Activated CD4-positive, alpha-beta T cell treated with anti-CD3 and anti-CD28 coated beads, Interleukin-2, amount 50 U/mL, for 24 hours (primary cell): ENCODE measurements at places on chromosomes 5 and 9.

DNA sequence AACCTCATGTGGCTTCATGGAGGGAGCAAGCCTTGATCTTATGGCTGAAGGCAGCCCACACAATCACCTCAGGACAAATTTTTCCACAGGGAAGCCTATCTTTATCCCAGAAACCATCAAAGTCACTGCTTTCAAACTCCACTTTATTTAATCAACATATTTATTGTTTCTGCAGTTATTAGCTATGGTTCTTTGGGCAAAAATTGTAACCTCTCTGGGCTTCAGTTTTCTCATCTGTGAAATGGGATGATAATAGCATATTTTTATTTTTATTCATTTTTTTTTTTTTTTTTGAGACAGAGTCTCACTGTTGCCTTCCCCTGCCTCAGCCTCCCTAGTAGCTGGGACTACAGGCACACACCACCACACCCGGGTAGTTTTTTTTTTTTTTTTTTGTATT lies 2.1 kb upstream of the RPS14 start:
- DNase-seq: no peak

- no peak for DNase-seq
Observed at GRCh38 chr5:108257996-108258395, 123.9 kb downstream of the FBXL17 start.

DNA sequence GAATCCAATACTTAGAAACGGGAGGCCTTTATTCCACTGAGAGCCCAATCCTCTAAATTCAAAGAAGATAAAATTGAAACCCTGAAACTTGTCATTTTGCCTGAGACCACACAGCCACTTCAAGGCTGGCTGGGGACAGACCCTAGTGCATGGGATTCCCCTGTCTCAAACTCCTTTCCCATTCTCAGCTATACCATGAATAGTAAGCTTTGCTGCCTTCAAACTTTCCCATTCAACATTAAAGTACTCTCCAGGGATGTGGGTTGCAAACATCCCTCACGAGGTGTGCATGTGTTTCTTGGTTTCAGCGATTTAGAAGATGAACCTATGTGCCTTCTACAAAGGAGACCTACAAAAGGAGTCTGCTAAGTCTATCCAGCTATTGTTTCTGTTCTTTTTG lies 64.6 kb downstream of the GABRB2 start:
- no peak for DNase-seq

- DNase-seq: no peak
Observed at GRCh38 chr5:139882316-139882715, 86.7 kb downstream of the PSD2 start.

DNA sequence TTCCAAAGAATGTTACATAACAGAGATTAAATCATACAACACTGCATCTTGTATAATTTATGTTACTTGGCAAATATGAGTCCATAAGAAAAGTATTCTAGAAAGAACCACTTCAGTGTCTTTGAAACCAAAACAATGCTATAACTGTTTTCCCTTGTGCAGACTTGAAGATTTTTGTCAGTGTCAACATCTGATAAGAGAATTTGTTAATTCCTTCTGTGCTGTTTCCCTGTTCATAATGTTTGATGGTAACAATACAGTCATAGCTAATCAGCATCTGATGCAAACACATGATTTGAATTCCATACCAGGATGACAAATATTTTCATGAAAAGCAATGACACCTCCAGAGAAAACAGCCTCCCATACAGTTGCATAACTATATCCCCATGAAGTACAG lies 306.8 kb downstream of the SEMA5A start:
- no peak for DNase-seq

- DNase-seq: no peak
Observed at GRCh38 chr9:111873901-111874300, 22.7 kb upstream of the UGCG start.

- no peak for DNase-seq
Observed at GRCh38 chr5:122454541-122454940, 142.5 kb downstream of the SNCAIP start.

GRCh38 chr9:111190347-111190746 lies 139.7 kb downstream of the OR2K2 start:
- DNase-seq: no peak

DNA sequence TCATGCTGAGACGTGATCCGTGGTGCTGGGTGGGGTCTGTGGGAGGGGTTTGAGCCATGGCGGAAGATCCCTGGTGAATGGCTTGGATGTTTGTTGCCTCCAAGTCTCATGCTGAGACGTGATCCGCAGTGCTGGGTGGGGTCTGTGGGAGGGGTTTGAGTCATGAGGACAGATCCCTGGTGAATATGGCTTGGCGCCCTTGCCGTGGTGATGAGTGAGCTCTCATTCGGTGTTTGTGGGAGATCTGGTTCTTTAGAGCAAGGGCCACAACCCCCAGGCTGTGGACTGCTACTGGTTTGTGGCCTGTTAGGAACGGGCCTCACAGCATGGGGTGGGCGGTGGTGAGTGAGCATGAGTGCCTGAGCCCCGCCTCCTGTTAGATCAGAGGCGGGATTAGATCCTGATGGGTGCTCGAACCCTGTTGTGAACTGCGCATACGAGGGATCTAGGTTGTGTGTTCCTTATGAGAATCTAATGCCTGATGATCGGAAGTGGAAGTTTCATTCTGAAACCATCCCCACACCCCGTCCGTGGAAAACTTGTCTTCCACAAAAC lies 31.2 kb downstream of the NKD2 start:
- DNase-seq: no peak

- no peak for DNase-seq
Observed at GRCh38 chr5:153496835-153497234, 6.4 kb downstream of the GRIA1 start.

- no peak for DNase-seq
Observed at GRCh38 chr9:7879551-7880245, 80.1 kb upstream of the DMAC1 start.

- DNase-seq: no peak
Observed at GRCh38 chr5:156481741-156482140, 154.8 kb downstream of the SGCD start.

DNA sequence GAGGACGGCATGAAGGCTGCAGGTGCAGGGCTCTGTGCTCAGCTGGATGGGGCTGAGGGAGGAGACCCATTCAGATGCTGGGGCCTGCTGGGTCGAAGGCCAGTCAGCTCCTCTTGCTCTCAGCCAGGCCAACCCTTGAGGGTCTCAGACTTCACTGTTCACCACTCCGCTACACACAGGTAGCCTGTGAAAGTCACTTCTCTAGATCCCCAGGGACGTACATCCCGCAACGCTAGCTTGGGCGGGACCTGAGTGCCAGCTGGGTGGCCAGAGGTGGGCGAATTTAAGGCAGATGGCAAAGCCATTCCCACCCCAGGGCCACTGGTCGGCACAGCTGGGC lies 42.2 kb upstream of the FCN1 start:
- DNase-seq: no peak

- DNase-seq: no peak
Observed at GRCh38 chr9:106700676-106701075, 162.3 kb upstream of the ZNF462 start.

- no peak for DNase-seq
Observed at GRCh38 chr9:114237781-114238180, 82.4 kb downstream of the COL27A1 start.

GRCh38 chr9:38374847-38375571 lies 17.5 kb upstream of the ALDH1B1 start:
- DNase-seq: no peak

- DNase-seq: no peak
Observed at GRCh38 chr5:66291771-66292170, 147.7 kb downstream of the SREK1 start.

DNA sequence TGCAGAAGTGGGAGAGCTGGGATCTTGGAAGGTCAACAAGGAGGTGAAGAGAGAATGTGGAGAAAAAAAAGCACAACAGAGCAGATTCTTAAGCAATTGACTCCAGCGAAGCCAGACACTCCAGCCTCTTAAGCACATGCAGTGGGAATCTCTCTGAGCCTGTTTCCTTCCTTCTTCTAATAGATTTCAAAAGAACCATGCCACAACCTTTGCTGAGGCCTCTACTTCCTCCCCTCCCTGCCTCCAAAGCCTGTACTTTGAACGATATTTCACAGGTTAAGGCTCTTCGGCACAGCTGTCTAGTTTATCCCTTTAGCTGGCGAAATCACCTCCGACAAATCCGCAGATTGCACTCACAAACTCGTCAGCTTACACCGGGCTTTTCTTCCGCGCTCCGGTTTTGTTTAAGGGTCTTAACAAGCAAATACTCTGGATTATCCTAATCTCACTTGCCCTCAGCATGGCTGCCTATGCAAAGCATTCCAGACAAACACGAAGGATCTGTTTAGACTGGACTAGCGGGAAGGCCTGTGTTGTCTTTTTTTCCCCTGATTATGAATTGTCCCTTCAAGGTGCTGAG lies 211.6 kb upstream of the PANK3 start:
- DNase-seq: no peak

GRCh38 chr5:112250551-112250950 lies 168.5 kb downstream of the EPB41L4A start:
- DNase-seq: no peak

GRCh38 chr5:177540438-177540837 lies 13.9 kb downstream of the FAM193B start:
- DNase-seq: no peak

GRCh38 chr5:172642926-172643871 lies 2.1 kb downstream of the NEURL1B start:
- DNase-seq: no peak

GRCh38 chr5:1831677-1832313 lies 30.6 kb downstream of the NDUFS6 start:
- no peak for DNase-seq
